ENCODE measurements at places on chromosomes 5 and 9.
A peak's percentile ranks its signal among the peaks of the same experiment; 100 is the strongest.

- DNase-seq = no peak
These were observed 18.6 kb downstream of the TMEM252 start for GRCh38 chr9:68522131-68522530.

DNA sequence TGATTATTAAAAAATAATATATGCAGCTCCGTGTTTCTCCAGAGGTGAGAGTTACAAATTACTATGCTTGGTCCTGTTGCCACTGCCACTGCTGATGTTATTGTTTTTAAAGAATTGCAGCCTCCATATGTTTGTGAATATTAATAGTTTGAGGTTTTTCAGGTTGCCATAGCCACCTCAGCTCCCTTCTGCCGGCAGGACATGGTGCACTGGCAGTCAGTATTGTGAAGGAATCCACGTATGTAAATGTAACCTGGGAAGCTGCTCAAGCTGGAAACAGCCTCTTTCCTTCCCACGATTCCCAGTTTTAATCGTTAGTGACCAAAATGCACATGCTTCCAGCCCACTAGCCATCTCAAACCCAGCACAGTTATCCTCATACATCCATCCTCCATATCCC, 184.4 kb upstream of the CCNG1 start:
- DNase-seq = no peak

DNA sequence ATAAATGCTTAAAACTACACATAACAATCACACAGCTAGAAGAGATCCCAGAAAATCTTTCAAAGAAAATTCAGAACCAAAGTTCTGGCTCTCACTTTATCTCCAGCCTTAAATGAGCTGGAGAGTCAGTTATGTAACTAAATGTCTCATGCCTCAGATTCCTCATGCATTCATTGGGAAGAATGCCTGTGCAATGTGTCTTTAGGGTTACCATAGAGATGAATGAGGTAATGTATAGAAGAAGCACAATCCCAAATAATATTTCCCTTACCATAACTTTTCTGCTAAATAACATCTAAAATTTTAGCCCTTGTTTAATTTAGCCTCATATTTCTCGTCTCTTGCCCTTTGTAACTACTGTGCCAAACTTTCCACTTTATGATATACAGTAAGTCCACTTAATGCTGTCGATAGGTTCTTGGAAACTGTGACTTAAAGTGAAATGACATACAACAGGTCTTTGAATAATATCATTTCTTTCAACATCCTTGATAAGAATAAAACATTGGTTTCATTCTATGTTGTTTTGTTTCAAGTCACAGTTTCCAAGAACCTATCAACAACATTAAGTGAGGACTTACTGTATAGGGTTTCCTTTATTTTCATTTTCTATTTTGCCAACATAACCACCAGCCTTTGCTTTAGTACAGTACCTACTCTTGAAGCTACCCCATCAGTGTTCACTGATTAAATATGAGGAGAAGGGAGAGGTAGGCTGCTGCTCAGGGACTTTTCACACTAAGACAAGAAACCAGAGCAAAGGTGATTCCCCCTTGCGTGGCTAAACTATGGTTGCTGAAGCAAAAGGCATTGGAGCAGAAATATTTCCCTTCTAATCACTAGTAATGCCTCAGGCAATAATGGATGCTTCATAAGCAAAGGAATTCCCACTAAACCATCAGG, 295.7 kb upstream of the PTGER4 start:
- no peak for DNase-seq

- DNase-seq = no peak
These were observed 215.5 kb upstream of the TNC start for GRCh38 chr9:115333277-115334070.

- no peak for DNase-seq
These were observed 493.1 kb downstream of the ZNF608 start for GRCh38 chr5:124253203-124253810.

DNA sequence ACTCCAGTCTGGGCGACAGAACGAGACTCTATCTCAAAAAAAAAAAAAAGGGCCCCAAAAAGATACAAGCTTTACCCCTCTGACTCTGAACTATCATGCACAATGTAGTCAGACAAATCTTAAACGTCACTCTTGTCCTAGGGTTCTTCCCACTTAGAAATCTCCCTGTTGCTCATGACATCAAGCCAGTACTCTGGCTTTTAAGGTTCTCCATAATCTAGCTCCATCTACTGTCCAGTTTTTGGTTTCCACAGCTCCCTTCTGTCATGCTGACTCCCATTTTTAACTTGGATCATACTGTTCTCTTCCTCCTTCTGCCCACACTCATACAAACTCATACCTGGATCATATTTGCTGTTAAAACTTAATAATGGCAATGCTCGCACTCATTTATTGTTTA, 156.7 kb upstream of the TLX3 start:
- DNase-seq = no peak

- DNase-seq = no peak
These were observed 38.9 kb downstream of the DAB2IP start for GRCh38 chr9:121690316-121690715.

DNA sequence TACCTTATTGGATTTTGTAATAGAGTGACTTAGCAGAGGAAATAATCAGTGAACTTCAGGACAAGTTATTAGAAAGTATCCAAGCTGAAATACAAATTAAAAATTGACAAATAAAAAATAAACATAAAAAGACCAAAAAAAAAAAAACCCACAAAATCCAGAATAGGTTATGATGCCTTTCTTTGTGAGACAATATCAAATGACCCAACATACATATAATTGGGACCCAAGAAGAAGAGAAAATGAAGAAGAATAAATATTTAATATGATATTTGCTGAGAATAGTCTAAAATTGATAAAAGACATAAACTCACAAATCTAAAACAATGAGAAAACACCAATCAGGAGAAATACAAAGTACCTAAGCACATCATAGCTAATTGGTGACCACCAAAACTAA, 81.8 kb downstream of the ICE1 start:
- no peak for DNase-seq

DNA sequence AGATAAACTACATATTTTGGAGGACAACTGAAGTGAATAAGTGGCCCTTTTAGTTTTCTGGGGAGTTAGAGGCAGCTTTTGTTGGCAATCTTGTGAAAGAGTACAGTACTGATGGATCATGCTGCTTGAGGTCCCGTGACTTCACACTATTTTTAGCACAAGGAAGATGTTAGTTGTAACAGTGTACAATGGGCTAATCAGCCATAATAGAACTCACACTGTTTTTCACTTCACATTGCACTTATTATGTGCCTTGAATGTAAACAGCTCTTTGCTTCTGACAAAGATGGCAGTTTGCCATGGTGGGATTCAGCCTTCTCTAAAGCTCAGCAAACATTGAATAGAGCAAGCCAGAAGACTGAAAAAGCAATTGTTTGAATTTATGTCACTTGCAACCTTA, 176.7 kb upstream of the ZNF608 start:
- peak; percentile 47 for DNase-seq

GRCh38 chr5:124843596-124843899, 97.1 kb upstream of the ZNF608 start:
- DNase-seq = no peak

DNA sequence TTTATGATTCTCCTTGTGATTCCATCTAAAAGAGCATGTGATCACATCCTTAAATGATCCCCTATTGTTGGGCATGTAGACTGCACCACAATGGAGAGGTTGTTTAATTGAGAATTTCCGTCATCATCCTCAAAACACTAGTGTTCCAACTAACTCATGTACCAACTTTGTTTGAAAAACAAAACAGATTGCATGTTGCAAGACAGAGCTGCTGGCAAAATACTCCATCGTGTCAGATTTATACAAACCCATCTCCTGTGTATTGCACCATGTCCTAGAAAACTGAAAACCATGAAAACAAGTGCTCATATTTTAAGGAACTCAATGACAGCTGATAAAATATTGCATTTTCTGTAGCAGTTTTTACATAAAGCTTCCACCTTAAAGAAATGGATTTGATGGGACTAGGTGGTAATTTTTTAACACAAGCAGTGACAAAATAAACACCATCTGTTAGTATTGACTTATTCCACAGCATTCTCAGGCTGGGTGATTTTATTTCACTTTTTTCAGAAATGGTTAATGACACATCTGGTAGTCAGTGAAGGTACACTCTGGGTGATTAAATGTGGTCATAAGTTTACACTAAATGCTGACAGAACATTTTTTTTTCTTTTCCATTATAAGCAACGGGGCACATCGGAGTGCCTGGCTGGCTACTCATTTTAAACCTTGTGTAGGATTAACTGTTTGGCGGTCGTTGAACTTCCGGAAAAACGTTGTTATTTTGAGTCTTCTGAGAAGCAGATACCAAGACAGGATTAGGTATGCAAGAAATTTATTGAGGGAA, 602.9 kb upstream of the WWC1 start:
- no peak for DNase-seq

DNA sequence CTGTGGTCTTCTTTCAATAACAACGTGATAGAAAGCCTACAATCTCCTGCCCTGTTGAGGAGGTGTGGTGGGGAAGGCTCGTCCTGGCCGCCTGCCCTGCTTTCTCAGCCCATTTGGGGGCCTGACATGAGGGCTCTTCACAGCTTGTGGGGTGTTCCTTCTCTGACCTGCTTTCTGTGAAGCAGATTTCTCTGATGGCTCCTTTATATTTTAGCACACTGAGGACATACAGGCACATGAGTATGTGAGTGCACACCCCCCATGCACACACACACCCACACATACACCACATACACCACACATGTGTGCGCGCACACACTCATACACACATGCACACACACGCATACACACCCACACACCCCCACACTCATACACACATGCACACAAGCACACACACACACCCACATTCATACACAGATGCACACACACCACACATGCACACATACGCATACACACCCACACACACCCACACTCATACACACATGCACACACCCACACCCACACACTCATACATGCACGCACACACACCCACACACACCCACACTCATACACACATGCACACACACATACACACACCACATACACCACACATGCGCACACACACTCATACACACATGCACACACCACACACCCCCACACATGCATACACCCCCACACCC, 117.5 kb downstream of the COL5A1 start:
- no peak for DNase-seq

DNA sequence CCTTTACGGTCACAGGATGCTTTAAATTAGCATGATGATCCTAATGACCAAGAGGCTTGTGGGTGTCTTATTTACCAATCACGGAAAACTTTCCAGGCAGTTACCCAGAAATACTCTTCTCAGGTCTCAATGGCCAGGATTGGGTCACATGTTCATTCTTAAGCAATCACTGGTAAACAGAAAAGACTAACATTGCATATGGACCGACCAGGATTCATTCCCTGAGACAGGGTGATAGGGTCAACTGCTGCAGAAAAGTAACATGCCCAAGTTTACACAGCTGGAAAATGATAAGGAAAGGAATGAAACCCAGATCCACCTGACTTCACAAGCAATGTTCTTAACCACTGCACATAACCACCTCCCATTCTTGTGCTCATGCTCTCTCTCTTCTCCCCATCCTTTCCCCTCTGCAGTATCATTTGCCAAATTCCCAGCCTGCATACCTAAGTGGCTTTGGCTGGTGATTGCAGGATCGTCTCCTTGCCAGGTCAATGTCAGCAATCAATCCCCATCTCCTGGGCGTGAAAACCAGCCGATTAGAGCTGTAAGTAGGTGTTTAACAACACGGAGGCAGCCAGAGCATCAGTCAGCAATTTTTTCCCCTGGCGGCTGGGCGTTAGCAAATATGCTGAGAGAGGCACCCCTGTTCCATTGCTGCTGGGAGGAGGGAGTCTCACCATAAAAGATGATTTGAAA, 219.4 kb downstream of the NMUR2 start:
- DNase-seq = no peak

GRCh38 chr5:1660511-1660910, 136.8 kb upstream of the LPCAT1 start:
- no peak for DNase-seq

DNA sequence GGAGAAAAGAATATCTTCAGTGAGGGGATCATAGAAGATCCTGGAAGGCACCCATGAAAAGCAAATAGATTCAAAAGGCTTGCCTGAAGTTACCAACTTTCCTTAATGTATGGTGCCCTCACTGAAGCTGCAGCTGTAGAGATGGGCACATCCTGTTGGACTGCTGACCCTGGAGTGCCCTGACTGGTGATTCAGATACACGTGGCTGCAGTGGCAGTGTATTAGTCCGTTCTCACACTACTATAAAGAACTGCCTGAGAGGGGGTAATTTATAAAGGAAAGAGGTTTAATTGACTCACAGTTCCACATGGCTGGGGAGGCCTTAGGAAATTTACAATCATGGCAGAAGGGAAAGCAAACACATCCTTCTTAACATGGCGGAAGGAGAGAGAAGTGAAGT, 80.3 kb downstream of the OSMR start:
- DNase-seq = no peak

DNA sequence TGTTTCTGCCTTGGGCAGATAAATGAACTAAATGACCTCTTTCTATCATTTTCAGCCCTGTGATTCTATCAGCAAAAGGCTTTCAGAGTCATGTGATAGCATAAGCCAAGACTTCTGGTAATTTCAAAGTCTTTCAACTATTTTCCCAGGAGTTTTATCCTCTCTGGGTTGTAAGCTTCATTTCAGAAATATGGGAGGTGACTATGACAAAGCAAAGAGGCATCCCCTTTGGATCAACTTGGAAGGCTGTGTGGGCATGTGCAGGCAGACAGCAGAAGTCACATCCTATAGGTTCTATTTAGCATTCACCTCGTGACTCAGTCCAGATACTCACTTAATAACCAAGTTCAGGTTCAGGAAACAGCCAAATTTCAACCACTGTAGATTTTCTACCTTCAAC, 149.0 kb upstream of the FST start:
- no peak for DNase-seq

DNA sequence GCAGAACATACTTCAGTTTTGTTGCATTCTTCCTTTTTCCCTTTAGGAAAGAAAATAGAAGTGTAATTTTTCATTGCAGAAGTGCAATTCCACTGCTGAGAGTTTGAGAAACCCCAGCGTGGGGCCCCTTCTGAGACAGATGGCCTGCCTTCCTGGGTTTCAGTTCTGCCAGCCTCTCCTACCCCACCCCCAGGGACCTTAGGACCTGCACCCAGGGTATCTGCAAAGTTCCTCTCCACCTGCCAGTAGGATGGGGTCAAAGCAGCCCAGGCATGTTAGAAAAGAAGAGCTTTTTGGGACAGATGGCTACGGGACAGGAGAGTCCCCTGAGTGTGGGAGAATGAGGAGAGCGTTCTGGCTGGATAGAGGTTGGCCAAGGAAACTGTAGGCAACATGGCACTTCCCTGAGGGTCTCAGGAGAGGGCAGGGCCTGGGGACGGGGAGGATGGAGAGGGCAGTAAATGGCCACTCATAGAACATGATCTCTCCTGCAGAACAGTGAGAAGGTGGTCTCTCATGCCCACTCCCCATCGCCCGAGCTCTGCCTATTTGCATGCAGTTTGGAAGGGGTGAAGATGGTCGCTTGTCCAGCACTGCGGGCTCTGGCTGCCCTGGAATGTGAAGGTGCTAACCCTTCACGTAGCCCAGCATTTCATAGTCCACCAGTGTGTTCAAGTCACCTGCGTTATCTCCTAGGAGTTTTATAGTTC, at the start of gene TIFAB:
Gene TIFAB, minus strand, starts transcription at position 31 of the 710 bp plus-strand sequence. CDS start 2,412 bp downstream, outside the sequence.
- DNase-seq = no peak

- no peak for DNase-seq
These were observed 39.7 kb downstream of the RAPGEF6 start for GRCh38 chr5:131595088-131596033.

GRCh38 chr5:78731884-78732283, 83.3 kb upstream of the LHFPL2 start:
- DNase-seq = no peak

- DNase-seq = no peak
These were observed 951.1 kb upstream of the DMAC1 start for GRCh38 chr9:8750639-8751051.

- DNase-seq = no peak
These were observed 43.4 kb upstream of the CDKN2B start for GRCh38 chr9:22052376-22052945.

GRCh38 chr5:60493372-60493771, 206.6 kb downstream of the DEPDC1B start:
- no peak for DNase-seq
